ENCODE measurements at places on chromosomes 11 and 22.

DNA sequence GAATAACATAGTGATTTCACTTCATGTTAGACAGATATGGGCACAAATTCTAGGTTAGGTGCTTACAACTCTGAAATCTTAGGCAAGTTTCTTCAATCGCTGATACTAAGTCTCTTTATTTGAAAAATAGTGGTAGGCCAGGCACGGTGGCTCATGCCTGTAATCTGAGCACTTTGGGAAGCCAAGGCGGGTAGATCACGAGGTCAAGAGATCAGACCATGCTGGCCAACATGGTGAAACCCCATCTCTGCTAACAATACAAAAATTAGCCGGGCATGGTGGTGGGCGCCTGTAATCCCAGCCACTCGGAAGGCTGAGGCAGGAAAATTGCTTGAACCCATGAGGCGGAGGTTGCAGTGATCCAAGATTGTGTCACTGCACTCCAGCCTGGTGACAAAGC is 729.4 kb downstream of the METTL15 start:
- DNase-seq: no peak

GRCh38 chr11:16945671-16946469 is 68.3 kb downstream of the PLEKHA7 start:
- DNase-seq: peak; percentile 41

GRCh38 chr11:126282361-126282735 is 545 bp upstream of the TIRAP start:
- peak; percentile 10 for DNase-seq

GRCh38 chr11:31804312-31805036 is 6.6 kb downstream of the PAX6 start:
- no peak for DNase-seq

DNA sequence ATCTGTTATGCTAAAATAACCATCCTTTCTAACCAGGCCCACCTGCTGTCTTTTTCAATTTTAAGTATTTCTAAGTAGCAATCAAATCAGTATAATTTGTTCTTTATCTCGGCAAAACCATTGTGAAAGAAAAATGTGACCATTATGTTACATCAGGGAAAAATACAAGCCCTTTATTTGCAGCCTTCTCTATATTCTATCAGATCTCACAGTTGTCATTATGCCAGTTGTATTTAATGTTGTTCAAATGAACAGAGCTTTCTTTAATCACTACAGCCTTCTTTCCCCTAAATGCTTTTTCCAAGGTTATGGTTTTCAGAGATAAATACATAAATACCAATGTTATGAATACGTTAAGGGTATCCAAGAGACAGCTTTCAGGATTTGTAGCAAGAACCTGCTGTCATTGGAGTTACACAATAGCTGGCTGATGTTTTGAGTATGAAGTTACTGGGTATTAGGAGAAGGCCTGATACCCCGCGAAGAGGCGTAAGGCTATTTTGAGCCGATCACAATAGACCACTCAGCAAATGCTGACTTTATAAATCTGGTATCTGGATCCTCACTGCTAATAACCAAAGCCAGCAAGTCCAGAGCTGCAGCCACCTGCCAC is 406.3 kb downstream of the CADM1 start:
- DNase-seq: no peak

DNA sequence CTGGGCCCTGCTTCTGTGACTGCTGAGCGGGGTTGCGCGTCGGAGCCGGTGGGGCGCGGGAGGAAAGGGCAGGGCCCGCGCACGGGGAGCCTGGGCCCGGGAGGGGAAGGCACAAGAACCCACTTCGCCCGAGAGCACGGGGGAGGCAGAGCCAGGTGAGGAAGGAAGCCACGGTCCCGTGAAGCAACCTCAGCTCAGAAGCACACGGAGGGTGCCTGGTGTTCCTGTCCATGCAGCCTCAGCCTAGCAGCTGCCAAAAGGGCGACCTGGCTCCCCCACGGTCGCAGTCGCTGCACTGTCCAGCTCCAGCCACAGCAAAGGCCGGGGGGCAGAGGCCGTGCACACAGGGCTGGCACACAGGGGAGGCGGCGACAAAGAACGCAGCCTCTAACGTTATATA is 9.3 kb upstream of the CDC42BPG start:
- no peak for DNase-seq

- DNase-seq: no peak
These were observed 10.5 kb downstream of the TSKU start for GRCh38 chr11:76793391-76794291.

DNA sequence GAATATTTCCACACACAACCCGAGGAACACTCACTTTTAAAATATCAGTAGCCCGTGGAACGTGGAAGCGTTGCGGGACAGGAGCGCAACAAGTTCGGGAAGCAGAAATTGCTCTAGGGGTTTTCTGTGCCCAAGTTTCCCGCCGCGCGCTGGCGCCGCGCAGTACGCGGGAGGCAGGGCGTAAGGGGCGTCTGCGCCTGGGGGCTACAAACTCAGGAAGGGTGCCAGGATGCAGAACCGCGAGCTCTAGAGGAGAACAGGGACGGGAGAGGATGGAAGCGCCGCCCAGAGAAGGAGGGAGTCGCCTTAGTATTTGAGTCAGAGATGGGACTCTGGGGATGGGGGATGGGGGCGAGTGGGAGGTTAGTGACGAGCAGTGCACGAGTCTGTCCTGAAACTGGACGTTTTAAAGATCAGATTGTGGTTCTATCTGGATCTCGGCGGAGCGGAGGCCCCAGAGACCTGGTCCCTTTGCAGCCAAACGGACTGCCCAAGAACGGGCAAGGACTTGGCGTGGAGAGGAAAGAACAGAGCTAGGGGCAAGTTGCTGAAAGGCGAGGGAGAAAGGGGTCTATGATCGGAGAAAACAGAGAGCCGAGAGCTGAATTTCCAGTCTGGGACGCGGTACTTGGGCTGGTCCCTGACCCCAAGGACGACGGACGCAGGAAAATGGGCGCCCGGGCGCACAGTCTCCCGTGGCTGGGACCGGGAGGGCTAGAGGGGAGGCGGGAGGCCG is 4.7 kb downstream of the BSX start:
- no peak for DNase-seq

GRCh38 chr22:34776817-34777216 is 289.1 kb upstream of the ISX start:
- DNase-seq: no peak

GRCh38 chr22:22080270-22080669 is 97.7 kb upstream of the TOP3B start:
- DNase-seq: no peak
